ENCODE measurements at places on chromosomes 5 and 9.

DNA sequence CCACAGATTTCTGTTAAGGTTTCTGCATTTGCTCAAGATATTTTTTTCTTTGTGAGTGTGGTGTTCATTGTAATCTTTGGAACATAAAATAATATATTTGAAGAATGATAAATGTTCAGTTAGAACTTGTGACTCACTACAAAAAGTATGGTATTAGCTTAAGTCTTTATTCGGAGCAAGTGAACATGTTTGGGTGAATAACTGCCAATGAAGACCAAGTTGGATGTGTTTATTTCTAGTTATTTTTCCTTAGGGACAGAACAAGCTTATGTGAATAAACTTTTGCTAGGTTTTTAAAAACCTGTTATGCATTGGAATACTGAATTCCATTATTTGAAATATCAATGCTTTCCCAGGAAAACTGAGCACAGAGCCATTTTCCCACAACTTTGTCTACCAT, 418.6 kb downstream of the SLCO4C1 start:
- no peak for DNase-seq

DNA sequence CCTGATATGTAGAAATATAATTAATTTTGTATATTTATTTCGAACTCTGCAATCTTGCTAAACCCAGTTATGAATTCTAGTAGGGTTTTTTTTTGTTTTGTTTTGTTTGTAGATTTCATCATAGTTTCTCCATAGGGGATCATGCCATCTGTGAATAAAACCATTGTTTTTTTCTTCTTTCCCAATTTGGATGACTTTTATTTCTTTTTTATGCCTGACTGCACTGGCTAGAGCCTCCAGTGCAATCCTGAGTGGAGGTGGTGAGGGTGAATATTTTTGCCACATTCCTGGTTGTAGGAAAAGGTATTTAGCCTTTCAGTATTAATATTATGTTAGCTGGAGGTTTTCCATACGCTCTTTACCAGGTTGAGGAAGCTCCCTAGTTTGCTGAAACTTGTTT, 70.0 kb upstream of the GFPT2 start:
- DNase-seq, result no peak

GRCh38 chr9:124139001-124139400, 118.7 kb upstream of the NEK6 start:
- no peak for DNase-seq

GRCh38 chr5:66609615-66610014, 13.4 kb downstream of the MAST4 start:
- DNase-seq, result no peak

- DNase-seq, result no peak
Observed at GRCh38 chr9:14819183-14819582, 91.0 kb downstream of the FREM1 start.

DNA sequence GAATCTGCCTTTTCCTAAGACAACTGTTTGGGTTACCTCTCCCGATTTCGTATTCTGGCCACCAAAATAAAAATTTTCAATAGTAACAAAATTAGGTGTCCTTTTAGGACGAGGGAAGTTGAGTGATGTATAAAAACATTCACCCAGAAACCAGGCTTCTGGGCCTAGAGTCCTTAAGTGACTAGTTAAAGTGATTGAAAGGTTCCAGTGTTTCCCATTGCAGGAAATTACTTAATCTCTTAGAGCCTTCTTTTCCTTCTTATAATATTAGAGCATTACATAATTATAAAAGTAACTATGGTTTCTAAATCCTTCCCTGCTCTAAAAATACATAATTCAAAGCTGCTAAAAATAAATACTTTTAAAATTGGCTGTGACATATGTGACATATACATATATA, 7.3 kb downstream of the MCIDAS start:
- DNase-seq, result no peak

- DNase-seq, result peak; percentile 47
Observed at GRCh38 chr5:132227485-132228240, at the start of gene P4HA2. P4HA2 (minus strand) TSS chr5:132227853; CDS start chr5:132218626, 9,227 bp downstream.

GRCh38 chr9:89970701-89971100, 365.9 kb downstream of the GADD45G start:
- DNase-seq, result no peak

DNA sequence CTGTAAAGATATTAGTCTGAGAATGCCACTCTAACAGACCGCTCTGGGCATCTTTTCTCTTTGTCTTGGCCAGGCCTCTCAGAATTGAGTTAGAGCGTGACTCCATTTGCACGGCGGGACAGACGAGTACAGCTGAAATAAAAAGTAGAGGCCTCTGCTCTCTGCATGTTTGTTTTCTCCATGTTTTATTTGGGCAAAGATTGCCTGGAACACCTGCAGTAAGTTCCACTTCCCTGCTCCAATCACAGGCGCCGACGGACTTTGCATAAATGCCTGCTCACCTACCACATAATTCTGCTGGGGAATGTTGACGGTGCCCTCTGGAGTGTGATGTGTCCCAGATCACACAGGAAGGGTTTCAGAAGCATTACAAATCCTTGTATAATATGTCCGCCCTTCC, 10.6 kb downstream of the SPOCK1 start:
- no peak for DNase-seq

DNA sequence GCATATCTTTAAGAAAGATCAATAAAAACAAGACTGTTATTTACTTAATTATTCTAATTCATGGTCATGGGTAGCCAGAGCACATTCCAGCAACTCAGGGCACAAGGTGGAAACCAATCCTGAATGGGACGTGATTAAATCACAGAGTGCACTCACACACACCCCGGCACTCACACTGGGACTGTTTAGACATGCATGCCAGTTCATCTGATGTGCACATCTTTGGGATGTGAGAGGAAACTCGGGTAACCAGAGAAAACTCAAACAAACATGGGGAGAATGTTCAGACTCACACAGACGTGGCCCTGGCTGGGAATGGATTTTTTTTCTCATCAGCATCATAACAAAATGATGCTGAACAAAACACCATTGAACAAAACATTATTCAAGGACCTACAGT, 29.4 kb downstream of the SMAD5 start:
- no peak for DNase-seq

DNA sequence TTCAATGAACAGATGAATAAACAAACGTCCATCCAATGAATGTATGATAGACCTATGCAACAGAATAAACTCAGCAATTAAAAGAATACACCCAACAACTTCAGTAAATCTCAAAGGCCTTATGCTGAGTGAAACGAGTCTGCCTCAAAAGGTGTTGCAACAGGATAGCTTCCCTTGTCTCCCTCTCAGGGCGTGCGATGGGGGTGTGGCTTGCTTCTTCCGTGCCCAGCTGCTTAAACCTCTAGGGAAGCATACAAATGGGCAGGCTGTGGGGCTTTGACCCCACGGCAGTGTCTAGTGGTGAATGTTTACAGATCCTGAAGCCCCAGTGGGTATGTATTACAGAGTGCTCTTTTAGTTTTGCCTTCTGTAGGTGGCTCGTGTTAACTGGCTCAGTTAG, 87.0 kb upstream of the CCL21 start:
- no peak for DNase-seq

DNA sequence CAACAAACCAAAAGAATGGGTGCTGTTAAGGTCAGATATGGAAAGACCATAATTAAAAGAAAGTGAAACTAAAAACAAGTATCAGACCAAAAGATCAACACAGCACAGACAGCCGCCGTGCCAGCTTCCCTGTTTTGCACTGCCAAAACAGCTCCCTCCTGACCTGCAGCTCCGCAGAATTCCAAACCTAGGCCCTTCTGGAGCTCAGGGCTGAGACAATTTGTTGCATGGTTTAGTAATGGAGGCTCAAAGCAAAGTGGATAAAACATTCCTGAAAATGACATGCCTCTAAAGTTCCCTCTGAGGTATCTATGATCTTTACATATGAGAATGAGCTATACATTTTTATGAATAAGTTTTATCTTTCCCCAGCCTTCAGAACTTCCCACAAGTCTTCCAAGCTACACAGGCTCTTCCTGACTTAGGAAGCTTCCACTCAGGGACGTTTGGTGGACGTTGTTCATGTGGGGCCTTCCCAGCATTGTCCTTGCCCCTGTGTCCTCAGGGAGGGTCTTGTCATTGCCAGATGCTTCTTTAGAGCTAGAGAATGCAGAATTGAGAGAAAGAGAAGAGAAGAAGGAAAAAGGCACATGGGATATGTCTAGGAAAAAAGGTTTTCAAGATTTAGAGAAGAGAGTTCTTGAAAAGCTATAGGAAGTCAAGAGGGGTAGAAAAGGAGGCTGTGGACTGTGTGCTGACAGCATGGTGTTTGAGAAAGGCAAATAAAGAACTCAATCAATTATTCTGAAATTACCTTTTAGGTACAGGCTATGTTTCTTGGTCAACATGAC, 28.4 kb upstream of the SSBP2 start:
- no peak for DNase-seq

DNA sequence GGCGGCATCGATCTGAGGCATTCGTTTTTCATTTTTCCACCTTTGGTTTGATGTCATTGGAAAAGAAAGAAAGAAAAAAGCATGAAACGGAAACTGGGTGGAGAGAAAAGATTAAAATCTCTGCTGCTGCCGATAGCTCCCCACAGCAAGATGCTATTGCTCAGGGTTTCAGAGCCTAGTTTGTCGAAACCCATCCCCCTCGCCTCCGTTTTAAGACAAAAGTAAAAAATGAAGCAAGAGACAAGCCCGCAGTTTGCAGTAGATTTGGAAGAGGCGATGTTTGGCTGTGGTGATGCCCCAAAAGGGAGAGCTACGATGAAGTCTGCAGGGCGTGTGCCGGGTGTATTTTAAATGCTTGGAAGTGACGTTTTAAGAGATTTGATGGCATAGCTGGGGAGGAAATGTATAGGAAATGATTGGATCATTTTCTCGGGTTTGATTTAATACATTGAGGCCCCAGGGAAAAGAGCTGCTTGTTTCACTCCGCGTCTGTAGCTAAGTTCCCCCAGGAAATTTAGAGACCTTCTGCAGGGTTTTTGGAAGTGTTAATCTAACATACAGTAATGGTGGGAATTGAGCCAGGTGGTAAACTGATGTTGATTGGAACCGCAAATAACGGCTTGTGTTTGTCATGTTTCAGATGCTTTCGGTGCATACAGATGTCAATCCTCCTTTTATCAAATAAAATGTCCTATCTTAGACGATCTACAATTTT, 909 bp downstream of the NDFIP1 start:
- no peak for DNase-seq

DNA sequence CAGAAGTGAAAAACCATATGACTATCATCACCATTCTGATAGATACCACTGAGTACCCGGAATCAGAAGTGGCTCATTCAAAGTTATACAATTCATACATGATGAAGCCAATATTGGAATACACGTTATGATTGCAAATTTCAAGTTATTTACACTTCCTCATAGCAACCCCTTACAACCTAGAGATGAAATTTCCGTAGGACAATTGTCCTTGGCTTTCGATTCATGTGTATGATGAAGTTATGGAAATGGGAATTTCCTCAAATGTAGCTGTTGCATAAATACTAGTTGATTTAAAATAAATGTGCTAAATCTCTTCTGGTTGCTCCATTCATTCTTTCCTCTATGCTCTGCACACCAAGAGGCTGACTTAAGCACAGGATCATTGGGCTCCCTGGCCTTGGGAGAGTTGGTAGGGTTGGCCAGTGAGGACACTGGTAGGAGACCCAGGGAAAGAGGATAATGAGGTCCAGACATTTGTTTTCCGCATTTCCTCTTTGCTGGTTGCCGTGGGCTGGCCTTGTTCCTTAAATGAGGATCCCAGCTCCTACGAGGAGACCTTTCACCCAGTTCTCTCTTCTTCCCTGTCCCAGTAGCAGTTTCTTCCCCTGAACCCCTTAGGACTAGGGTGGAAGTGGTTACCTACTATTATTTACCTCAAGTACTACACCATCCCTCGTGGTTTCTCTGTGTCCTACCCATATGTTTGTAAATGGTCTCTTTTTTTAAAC, 90.3 kb downstream of the ZNF474 start:
- DNase-seq, result no peak

- DNase-seq, result no peak
Observed at GRCh38 chr5:65191554-65192135, 290.1 kb downstream of the ADAMTS6 start.

DNA sequence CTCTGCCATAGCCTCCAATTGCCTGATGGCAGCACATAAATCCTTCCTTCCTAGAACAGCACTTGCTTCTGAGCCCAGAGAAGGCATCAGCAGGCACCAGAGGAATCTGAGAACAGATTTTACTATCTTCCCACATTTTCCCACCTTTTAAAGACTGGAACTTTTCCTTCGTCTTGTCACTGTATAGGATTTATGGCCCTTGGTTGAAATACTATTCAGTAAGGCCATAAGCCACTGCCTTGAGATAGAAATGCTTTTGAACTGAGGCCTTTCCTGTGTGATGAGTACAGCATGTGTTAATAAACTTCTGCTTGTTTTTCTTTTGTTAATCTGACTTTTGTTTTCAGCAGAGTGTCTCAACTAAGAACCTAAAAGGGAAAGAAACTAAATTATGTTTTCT, 84.3 kb downstream of the MRPS27 start:
- DNase-seq, result no peak

- no peak for DNase-seq
Observed at GRCh38 chr5:163585206-163585605, 79.8 kb downstream of the MAT2B start.

DNA sequence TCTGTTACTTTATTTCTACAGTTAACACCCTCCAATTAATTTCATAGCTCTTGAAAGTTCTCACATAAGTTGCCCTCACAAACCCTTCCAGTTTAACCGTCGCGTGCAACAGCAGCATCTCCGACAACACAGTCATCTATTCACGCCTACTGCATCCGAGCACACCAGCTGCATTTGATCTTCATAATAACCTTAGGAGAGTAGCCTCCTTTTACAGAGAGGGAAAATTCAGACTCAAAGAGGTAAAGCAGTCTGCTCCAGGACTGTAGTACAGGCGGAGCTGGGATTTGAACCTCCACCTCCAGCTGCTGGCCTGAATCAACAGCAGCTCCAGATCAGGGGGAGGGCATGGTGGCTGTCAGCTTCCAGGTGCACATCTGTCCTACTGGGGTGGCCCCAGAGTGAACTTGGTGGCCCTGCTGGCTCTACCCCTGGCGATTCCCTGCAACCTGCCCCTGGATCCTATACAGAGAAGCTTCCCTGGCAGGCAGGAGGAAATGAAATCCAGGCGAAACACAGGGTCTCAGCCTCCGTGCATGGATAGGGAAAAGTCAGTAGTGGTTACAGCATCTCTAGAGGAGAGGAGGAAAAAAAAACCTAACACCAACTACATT, 71.6 kb upstream of the UNC5A start:
- no peak for DNase-seq

DNA sequence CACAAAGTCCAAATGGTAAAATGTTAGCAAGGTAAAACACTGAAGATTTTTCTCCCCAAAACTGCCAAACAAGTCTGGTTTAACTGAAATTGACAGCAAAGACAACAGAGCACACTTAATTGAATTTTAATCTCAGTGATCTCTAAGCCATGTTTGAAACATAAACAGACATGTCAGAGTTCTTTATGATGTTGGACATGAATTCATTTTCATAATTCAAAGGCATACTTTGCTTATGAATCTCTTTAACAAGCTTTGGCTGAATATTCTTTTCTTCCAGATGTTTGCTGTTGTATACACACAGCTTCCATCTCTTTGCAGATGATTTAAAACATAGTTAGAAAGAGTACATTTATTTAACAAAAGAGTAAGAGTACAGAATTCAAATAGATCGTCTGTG, 509.1 kb downstream of the RAB3C start:
- DNase-seq, result no peak

- DNase-seq, result no peak
Observed at GRCh38 chr9:134466869-134467616, 140.8 kb downstream of the RXRA start.
